ENCODE measurements at places on chromosomes 1 and 21.

DNA sequence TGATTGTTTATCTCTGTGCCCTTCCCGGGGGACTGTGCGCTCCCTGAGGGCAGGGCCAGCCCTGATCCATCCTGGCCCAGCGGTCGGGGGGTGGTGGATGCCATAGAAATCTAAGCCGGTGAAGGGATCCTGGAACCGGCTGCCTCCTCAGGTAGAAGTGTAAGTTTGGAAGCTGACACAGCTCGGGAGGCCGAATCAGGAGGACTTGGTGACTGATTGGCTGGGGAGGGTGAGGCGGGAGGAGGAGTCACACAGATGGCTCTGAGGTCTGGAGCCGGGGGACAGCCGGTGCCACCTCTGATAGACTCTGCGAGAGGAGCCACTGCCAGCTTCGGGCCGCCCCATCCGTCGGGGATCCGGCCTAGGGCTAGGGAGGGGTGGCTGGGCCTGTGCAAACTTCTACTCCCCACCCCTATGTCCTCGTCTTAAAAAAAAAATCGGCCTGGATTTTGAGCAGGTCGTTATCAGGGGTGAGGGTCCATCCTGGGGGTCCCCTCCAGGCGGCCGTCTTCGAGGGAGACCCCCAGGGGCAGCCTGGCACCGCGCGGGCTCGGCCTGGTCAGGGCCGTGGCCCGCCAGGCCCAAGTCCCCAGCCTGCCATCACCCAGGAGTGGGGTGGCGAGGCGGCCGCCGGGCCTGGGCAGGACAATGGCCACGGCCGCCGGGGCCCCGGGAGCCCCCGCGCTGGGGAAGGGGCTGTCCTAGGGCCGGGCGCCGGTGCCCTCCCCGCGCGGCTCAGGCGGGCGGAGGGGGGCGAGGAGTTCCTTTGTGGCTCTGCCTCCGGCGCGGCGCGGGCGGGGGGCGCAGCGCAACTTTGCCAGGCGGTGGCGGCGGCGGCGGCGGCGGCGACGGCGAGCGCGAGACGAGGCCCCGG, 708 bp upstream of the ZNF362 start:
- peak; percentile 34 for DNase-seq

- no peak for DNase-seq
Observed at GRCh38 chr1:220077887-220078286, 11.7 kb downstream of the BPNT1 start.

DNA sequence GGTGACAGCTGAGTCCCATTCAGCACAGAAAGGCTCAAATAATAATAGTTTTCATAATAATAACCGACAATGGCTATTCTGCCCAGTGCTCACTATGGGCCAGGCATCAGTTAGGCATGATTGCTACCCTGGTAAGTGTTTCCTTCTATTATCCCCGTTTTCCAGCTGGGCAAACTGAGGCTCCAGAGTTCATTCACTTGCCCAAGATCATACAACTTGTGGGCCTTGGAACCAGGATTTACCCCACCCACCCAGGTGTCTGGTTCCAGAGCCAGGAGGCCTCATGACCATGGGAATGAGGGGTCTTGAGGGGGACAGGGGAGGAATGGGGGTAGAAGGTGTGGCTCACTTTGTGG, 518 bp downstream of the PLOD1 start:
- no peak for DNase-seq

GRCh38 chr1:207868251-207868773, 42.6 kb downstream of the CD34 start:
- DNase-seq, result no peak

- DNase-seq, result peak; percentile 91
Observed at GRCh38 chr1:21255284-21255942, 34.9 kb downstream of the ECE1 start.

DNA sequence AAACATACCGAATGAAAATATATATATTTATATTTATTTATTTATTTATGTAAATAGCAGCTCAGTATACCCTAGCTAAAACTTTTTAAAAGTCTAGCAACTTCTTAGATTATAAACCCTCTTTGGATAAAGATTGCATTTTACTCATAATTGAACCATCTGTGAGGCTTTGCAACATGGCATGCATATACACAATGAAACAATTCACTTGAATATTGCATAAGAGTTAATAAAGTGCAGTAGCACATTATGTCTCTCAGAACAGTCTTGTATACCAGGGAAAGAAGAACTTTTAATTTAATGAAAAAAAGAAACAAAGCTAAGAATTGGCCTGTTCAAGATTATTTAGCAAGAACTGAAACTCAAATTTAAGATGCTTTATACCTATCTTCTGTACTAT, 1363.9 kb upstream of the ADGRL2 start:
- no peak for DNase-seq

GRCh38 chr1:235411489-235412486, 44.6 kb downstream of the TBCE start:
- DNase-seq, result no peak

- DNase-seq, result no peak
Observed at GRCh38 chr1:119188926-119189325, 48.5 kb upstream of the WARS2 start.

DNA sequence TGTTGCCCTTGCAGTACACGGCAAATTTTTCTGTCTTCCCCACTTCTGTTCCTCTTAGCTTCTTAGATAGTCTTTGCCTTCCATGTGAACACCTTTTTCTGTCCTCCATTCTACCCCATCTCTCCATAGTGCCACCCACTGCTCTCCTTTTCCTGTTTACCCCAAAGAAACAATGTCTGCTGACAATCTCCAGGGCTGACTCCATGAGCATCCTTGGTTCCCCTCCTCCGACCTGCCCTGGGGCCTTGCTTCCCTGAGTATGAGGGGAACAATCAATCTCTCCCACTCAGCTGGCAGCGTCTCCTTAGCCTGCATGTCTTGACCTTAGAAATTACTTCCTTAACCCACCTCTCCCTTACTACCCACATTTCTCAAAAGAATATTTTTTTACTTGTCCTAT, 12.3 kb upstream of the MYBPHL start:
- DNase-seq, result no peak

GRCh38 chr1:93827633-93828366, 51.2 kb downstream of the DNTTIP2 start:
- DNase-seq, result no peak

- DNase-seq, result no peak
Observed at GRCh38 chr21:25664491-25664931, 25.5 kb downstream of the JAM2 start.

DNA sequence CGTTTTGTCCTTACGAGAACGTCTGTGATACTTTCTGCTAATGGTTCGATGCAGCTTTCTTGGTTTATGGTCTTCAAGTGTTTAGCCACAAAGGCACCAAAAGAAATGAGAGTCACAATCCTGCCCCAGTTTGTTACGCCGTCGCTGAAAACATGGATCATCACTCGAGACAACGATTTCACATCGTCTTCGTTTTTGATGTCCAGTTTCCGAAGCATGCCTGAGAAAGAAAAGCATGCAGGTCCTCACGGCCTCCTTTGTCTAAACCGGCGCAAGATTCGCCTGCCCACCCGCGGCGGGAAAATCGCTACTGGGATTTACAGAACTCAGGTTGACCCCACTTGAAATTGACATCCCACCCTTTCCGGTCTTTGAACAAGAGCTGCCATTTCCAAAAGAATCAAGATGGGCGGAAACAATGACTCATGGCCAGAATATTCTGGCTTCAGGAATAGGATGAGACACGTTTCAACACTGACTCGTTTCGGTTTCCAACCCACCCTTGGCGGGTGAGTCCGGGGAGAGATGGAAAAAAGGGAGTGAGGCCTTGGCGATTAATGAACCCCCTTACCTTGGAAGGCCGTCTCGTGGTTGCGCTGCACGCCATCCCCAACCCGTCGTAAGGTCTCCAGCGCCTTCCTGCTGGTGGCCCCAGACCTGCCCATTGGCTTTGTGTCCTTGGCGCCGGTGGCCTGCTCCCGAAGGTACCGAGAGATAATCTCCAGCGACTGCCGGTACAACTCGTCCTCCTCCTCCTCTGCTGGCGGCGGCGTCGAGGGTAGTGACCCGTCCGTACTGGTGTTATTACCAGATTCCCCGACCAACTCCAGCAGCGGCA, 919 bp downstream of the MCL1 start:
- DNase-seq, result peak; percentile 81

DNA sequence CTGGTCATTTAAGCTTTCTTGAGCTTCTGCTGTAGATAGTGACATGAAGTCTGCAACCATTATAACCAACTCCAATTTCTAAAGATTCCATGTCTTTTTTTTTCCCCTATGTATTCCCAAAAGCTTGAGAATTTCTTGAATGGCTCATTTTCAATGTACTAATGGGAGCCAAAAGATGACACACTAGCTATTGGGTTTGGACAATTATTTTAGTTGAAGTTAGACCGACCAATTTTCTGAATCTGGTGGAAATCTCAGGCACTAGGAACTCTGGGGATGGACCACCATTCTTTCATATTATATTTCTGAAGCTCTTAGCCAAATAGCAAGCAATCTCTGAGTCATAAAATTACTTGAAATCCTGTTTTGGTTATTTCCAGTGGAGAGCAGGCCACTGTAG, 617.4 kb upstream of the ADAMTS5 start:
- no peak for DNase-seq
